Uterine smooth muscle cell (primary cell): ENCODE measurements at places on chromosomes 2 and 18. TPM values are rescaled to one million over a fixed set of nuclear protein-coding genes. Genes with fewer than 3 reads are reported as not detected.

RAD51AP2 gene
- total RNA-seq: 0.11 TPM in 1 of 2 replicates, not detected in the other

RESP18 gene
- total RNA-seq: not detected in 2 replicates

HRH4 gene
- total RNA-seq: under 0.01 and 0.12 TPM in 2 replicates

SKOR2 gene
- not detected in 2 replicates for total RNA-seq

C2orf80 gene
- total RNA-seq: not detected in 2 replicates
